Progenitor cell of endocrine pancreas (in vitro differentiated cells): ENCODE measurements at places on chromosomes 3 and 15.

GRCh38 chr3:12999147-13000140, 73.8 kb downstream of the IQSEC1 start:
- no peak for DNase-seq

DNA sequence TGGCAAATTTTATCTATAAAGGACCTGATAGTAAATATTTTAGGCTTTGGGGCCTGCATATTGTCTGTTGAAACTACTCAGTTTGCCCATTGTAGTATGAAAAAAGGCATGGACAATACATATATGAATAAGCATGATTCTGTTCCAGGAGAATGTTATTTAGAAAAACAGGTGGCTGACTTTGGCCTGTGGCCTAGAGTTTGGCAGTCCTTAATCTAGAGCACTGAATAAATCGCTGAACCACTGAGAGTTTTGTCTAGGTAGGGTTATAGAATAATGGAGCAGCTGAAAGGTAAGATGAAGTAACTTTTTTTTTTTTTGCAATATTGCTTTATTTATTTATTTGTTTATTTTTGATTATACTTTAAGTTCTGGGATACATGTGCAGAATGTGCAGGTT, 75.0 kb downstream of the LRRC49 start:
- no peak for DNase-seq

DNA sequence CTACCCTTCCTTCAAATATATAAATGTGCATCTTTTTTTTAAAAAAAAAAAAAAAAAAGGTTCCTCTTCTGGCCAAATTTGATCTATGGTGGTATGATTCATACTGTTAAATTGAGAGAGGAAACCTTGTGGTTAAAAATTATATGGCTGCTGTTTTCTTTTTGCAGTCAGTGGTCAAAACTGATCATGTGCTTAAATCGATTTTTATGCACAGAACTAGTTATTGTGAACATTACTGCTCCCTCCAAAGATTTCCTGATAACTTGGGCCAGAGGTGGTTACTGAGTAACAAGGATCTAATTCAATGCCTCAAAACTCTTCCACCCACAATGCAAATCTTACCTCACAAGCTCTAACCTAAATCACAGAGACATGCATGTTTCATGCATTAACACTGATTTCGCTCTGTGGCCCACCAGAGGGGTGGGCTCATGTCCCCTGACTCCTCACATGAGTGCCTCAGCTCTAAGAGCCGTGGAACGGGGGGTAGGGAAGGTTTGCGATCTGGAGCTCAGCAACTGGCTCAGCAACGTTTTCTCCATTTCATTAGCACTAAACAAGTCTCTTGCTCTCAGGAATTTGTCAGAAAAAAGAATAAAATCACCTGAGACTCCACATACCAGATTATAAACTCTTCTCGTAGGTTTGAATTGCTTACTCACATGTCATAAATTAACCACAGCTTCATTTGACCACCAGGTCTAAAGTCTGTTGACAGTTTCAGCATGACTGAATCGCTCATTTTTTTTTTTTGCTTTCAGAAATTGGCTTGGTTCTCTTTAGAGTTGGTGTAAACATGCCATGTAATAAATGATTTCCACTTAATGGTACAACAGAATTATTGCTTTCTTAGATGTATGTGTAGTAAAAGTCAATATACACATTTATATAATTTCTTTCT, 280.4 kb downstream of the CD47 start:
- no peak for DNase-seq

DNA sequence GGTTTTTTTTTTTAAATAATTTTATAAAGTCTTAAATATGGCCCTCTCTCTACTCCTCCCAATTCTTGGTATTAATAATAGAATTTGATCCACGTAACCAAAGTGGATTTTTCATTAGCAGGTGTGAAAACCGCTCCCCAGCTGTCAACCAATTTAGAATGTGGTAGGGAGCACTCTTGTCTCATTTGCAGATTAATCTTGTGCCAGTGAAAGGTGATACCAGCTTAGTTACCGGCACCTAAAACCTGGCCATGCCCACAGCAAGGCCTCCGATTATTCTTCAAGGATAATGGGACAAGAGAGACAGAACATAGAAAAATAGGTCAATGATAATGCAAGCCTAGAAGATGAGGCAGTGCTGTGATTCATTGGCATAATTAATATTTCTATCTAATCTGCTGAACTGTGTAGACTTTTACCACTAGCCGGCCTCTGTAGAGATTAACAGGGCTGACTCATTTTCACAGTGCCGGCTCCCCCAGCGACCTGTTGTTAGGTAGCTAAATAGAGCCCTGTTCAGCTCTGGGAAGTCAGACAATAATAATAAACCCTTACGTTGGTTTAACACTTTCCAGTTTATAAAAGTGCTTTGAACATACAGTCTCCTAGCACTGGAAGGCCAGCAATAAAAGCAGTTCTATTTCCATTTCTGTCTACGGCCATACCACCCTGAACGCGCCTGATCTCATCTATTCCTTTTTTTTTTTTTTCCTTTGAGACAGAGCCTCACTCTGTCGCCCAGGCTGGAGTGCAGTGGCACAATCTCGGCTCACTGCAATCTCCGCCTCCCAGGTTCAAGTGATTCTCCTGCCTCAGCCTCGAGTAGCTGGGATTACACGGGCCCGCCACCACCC, 102.9 kb downstream of the SHQ1 start:
- DNase-seq = no peak
